ENCODE measurements at places on chromosomes 6 and 20.
A peak's percentile ranks its signal among the peaks of the same experiment; 100 is the strongest.

DNA sequence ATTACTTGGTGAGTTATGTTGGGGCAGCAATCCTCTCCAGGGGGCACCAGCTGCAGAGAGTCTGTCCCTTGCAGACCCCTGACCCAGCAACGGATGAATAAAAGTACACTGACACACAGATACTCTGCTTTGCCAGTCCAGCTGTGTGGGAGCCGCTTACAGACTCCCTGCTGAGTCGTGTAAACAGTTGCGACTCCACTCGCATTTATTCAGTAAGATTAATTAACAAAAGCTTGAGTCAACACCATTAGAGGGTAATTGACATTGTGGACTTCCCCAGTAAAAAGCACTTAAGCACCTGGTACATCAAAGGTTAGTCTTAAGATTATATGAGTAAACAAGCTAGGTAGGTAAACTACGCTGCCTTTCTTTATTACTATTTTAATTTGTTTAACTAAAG lies 92.0 kb upstream of the TMEM181 start:
- peak; percentile 58 for DNase-seq

DNA sequence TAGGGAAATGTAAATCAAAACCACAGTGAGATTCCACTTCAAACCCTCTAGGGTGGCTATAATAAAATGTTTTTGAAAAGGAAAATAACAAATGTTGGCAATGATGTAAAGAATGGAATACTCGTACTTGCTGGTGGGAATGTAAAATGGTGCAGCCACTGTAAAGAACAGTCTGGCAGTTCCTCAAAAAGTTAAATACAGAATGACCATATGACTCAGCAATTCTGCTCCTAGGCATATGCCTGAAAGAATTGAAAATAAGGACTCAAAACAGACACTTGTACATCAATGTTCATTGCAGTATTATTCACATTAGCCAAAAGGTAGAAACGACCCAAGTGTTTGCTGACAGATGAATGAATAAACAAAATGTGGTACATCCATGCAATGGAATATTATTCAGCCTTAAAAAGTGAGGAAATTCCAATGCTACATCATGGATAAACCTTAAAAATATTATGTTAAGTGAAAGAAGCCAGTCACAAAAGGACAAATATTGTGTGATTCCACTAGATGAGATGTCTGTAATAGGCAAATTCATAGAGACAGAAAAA lies 10.2 kb upstream of the RNF114 start:
- no peak for DNase-seq

DNA sequence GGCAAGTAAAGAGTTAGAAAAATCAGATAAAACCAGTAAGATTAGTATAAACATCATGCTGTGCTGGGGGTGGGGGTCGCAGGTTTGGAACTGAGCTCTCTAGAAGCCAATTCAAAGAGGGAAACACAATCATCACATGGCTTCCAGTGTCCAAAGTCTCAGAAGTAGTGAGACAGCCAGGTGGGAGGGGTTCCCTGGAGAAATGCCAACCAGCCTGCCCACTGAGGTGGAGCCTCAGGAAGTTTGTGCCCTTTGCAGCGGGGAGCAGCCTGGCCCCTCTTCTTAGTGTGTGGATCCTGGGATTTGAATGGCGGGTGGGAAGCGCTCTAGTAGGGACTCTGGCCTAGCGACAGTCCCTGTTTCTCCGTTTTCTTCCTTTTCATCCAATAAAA lies 21.4 kb downstream of the C6orf15 start:
- DNase-seq: no peak

- DNase-seq: no peak
Observed at GRCh38 chr20:59324521-59325141, 24.2 kb downstream of the EDN3 start.

DNA sequence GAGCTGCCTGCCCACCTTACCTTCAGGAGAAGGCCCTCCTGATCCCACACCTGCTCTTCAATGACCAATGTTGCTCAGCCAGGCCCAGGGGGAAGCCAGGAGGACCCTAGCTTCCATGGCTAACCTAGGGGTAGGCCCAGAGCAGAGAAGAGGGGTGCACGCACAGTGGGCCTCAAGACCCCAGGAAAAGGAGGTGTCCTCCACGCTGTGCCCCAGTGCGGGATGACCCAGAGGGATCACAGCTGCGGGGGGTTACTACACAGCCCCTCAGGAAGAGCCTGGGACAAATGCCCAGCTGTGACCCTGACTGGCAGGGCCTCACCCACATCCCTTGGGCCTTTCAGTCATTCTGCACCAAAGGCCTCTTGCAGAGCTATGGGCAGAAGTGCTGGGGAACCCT lies 31.6 kb upstream of the APMAP start:
- DNase-seq: no peak

DNA sequence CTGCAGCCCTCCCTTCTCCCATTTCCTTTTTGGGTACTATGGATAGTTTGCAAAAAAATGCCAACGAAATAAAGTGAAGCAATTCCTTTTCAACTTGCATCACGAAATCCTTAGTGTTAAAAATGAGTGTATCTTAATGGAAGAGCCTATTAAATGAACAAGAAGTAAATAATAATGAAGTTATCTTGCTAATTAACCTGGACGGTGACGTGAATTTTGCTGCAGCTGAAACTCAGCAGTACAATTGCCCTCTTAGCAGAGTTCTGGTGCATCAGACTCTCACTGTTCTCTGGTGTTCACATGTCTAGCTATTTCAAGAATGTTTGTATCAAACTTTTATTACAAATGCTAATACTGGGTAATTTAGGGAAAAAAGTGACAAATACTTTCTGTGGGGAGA lies 119.7 kb upstream of the HDAC2 start:
- no peak for DNase-seq

GRCh38 chr6:44128020-44128917 lies 915 bp downstream of the TMEM63B start:
- DNase-seq: no peak

- no peak for DNase-seq
Observed at GRCh38 chr6:91751526-91751925, 1164.7 kb upstream of the MAP3K7 start.

DNA sequence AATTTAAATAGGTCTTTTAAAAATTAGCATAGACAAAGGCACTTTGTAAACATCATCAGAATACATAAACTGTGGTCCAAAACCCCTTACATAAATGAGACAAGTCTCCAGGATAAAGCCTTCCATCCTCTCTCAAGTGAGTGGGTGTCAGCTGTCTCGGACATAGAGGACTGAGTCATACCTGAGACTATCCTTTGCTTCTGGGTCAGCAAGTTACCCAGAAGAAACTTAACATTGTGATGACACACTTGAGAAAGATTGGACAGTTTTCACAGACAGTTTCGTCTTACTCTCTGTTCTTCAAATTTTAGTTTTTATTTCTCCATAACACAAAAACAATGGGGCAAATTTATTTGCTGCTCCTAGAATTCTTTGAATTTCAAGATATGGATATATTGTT lies 838.0 kb downstream of the DHX35 start:
- no peak for DNase-seq

DNA sequence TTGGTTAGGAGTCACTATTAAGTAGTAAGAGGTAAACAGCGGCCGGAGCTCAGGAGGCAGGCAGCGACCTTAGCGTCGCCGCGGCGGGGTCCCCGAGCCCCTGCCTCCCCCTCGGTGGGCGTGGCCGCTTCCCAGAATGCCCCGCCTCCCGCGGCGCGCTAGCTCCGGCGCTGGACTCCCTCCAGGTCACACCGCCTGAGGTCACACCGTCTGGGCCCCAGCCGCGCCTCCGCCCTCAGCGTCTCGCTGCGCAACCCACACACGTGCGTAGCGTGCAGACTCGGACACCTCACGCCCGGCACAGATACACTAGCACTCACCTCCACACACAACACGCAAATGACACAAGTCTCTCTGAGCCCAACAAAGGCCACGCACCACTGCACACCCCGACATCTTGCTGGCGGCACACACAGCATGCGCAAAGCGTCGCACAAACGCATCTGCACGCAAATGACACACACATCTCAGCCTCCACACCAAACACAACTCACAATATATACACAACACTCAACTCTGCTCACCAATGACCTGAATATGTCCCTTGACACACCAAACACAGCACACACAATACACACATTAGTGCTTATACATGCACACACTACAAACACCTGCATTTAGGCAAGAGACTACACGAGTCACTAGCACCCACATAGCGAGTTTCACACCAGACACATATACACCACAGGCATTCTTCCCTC lies 17.6 kb upstream of the CDKN1A start:
- no peak for DNase-seq

DNA sequence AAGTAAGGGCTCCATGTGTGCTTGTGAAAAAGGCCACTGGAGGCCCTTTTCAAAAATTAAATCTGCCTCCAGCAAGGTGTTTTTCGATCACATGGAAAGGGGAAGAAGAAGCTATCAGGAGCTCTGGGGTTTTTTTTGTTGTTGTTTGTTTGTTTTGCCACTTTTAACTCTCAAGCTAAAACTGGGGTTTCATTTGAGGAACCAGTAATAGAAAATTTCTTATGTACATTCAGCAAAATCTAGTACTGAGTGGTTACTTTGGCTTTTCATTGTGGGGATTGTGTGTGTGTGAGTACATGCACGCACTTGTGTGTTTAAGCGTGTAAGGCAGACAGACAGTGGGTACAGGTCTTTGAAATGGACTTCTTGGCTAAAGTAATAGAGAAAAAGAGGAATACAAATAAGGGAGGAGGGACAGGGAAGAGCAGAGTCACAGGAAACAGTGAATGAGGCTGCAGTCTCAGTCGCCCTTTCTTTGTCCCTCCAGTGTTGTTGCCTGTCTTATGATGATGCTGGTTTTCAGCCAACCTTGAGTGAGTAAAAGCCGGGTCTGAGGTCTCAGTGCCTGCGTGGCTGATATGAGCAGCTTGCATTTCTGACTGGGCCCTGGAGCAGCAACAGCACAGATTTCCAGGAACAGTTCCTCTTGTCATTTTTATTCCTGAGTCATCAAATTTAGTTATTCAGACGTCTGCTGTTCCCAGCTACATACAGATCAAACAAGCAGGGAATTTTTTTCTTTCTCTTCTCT lies 26.2 kb downstream of the SLC16A10 start:
- DNase-seq: no peak

GRCh38 chr20:14821251-14821650 lies 483.8 kb upstream of the FLRT3 start:
- DNase-seq: no peak

DNA sequence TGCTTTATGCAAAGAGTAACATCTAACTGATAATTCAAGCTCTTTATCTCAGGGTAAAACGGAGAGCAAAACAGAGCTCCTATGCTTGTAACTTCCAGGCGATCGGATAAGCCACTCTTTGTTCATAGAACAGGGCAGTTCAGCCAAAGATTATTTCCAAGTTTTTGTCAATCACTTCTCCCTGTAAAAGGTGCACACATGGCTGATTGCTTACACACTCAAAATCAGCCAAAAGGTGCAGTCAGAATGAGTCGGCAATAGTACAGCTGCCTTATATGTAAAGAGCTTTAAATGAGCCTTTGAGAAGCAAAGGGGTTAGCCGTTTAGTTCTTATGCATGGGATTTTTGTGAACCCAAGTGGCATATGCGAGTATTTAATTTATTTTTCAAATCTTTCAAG lies 449.6 kb upstream of the POU3F2 start:
- no peak for DNase-seq

- no peak for DNase-seq
Observed at GRCh38 chr6:16632101-16632500, 129.2 kb downstream of the ATXN1 start.

DNA sequence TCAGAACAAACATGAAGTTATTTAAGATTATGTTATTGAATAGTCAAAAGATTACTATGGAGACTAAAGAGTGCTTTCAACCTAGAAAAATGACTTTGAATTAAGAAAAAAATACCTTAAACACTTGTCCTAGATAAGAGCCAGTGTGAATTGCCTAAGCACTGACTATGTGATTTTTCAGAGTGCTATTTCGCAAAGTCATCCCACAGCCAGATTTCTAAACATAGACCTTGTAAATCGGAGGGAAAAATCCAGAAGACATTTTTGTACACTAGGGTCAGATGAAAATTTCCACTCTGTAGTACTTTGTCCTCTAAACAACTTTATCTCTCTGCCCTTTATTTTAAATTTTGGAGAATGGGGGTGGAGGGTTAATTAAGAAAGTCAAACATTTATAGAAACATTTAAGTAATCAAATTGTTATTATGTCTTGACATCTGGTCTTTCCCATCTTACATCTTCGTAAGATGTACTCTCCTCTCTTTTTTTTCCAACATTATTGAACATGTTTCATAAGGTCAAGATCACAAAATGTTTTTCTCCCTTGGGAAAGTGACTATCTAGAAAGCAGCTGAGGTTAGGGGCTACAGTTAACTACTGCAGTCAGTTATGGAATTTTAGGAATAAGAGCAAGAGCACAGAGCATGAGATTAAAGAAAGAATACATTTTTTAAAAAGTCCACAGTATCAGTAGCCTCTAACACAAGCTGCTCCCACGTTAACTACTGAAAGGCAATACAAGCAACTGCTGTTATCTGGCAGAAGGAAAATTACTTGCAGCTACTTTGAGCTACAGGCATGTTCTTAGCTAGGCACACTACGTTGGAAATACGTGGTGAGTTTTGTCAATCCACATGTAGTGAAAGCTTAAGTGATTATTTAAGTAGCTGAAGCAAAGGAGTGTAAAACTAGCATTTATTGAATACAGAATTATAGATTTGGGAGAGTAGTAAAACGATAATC lies 648.5 kb downstream of the HTR1B start:
- DNase-seq: no peak

DNA sequence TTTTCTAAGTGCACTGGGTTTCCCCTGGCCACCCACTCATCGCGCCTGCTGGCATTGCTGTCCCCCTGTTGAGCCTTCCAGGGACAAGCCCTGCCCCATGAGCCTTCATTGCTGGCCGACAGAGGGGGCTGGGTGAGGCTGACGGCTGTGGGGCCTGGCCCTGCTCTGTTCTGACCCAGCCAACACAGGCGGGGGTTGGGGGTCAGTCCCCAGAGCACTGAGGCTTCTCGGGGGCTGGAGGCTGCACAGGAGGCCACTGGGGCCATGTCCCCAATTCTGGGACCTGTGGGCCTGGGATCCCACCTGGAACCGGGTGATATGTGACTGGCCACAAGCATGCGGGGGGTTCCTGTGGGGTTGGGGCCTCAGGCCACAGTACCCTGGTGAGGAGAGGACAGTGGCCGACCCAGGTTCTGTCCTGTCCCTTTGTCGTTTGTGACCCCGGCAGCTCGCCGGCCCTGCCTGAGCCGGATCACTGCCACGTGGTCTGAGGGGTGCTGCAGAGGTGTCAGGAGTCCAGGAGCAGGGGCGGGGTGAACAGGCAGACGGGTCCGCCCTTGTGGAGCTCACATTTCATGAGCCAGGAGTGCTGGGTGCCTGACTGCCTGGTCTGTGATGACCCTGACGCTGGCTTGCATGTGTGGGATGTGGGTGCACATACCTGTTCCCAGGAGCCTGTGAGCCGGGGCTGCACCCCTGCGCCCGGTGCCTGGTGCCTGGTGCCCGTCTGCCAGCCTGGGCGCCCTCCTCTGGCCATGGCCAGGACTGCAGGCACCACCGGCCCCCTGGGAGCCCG lies 2.1 kb upstream of the COL20A1 start:
- DNase-seq: no peak
